Stimulated activated CD8-positive, alpha-beta memory T cell treated with anti-CD3 and anti-CD28 coated beads, Interleukin-4, amount 100 ng/mL, for 4 hours (primary cell): ENCODE measurements at places on chromosomes 4 and X.

DNA sequence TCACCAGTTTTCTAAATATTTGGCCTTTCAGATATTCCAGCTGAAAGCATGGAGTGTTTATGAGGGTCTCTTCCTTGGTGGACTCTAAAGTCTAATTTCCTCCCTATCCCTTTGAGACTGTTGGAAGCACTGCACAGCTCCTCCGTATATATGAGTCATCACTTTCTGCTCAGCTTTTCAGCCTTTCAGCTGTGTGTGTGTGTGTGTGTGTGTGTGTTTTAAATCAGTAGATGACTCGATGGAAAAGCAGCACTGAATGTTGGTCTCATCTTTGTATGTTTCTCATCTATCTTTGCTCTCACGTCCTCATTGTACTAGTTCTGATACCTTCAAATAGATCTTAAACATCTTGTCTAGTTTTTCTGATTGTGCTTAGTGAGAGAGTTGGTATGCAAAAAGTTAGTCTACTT, 81.6 kb downstream of the ZFX start:
- DNase-seq = no peak

DNA sequence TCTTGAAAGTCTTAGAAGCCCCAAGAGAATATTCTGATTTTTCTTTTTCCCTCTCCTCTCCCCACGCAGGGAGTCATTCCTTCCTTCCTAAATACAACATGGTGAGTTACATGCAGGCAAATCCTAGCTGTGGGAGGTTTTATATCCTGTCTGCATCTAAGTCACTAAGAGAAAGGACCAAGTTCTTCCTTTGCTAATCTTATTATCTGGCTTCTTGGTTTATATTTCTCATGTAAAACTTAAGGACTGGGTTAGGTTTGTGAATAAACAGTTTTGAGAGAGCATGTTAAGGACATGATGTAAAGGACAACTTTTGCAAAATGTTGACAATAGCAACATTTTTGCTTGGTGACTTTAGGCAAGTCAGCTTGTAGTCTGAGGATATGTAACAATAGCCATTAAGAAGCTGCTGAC, 5.1 kb upstream of the CXCL9 start:
- no peak for DNase-seq

GRCh38 chr4:105677709-105678108, 30.8 kb downstream of the INTS12 start:
- DNase-seq = no peak

DNA sequence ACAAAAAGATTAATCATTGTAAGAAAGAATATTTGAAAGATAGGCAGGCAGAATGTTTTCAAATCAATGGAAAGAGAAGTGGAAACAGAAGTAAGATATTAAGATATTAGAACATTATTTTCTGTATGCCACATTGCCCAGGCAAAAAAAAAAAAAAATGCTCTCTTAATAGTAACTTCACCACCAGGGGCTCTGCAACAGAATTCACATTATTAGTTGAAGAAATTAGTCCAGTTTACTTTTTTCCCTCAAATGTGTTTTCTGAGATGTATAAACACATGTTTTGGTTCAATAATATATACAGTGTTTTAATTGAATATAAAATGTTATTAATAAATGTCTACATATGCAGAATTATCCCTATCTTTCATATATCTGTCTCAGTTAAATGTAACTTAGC, 78.0 kb upstream of the ADAD1 start:
- DNase-seq = no peak

- DNase-seq = no peak
Observed at GRCh38 chrX:154036513-154036912, 16.8 kb upstream of the IRAK1 start.

DNA sequence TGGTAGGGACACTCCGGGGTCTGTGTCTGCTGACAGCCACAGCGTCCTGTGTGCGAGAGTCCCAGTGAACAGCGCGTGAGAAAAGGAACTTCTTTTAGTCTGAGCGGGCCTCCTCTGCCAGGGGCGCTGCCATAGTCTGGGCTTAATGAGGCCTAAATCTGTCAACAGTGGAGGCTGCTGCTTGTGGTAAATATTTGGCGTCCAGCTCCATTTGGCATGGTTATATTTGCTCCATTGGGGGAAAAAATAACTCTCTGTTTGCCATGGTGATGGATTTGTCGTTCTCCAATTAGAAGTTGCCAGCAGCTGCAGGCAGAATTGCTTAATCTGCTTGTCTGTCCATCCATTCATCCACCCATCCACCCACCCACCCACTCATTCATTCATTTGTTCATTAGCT, 71.4 kb upstream of the PSAPL1 start:
- no peak for DNase-seq

DNA sequence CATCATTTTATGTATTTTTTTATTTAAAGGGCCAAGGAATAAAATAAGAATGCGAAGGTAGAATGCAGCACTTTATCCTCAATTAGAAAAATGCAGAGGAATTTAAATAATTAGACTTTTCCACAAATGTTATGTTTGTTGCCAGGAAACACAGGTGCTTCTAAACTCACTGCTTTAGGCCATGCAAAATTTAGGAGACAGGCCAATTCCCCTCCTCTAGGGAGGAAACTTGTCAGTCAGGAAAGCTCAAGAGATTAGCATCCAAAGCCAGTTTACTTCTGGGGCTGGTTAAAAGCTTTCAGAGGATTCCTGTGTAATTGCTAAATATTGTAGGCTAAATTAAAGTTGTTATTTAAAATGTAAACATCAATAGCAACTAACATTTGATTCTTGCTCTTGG, 124.5 kb downstream of the DMD start:
- DNase-seq = no peak
